ENCODE measurements at places on chromosomes 6 and 20.

GRCh38 chr20:15836634-15837033, 736.6 kb downstream of the KIF16B start:
- no peak for DNase-seq

- no peak for DNase-seq
Observed at GRCh38 chr20:53622247-53623133, 28.9 kb upstream of the ZNF217 start.

DNA sequence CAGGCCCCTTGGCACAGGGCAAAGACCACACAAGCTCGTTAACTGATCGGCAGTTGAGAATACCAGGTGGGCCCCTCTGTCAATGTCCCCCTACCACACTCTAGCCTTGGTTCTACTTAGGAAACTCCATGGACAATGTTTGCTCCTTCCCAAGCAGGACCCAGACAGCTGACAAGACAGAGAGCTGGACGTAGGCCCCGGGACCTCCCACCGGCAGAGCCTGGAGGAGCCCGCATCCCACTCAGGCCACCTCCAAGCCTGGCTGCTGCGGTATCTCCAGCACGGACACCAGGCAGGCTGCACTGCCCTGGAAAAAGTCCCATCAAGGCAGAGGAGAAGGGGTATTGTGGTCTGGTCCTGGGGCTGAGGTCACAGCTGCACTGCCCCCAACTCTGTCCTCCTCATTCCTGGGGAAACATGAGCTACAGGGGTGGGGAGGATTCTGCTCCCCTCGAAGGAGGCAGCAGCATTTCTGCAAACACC, 6.2 kb upstream of the GRM4 start:
- no peak for DNase-seq

GRCh38 chr6:152135755-152136448, 328.4 kb downstream of the ESR1 start:
- no peak for DNase-seq

DNA sequence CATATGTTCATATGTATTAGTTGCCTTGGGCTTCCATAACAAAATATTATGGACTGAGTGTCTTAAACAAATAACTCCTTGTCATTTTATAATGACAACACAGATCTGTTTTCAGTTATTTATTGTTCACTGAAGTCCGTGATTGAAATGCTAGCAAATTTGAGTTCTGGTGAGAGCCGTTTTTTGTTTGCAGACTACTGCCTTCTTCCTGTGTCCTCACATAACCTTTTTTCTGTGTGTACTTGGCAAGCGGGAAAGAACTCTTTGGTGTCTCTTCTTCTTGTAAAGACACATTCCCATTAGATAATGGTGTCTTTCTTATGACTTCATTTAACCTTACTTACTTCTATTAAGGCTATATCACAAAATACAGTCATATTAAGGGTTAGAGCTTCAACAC, 482.9 kb upstream of the EYS start:
- no peak for DNase-seq

- DNase-seq: no peak
Observed at GRCh38 chr6:136201732-136202131, 48.4 kb downstream of the MTFR2 start.

GRCh38 chr20:49420292-49420691, 62.2 kb downstream of the KCNB1 start:
- no peak for DNase-seq

DNA sequence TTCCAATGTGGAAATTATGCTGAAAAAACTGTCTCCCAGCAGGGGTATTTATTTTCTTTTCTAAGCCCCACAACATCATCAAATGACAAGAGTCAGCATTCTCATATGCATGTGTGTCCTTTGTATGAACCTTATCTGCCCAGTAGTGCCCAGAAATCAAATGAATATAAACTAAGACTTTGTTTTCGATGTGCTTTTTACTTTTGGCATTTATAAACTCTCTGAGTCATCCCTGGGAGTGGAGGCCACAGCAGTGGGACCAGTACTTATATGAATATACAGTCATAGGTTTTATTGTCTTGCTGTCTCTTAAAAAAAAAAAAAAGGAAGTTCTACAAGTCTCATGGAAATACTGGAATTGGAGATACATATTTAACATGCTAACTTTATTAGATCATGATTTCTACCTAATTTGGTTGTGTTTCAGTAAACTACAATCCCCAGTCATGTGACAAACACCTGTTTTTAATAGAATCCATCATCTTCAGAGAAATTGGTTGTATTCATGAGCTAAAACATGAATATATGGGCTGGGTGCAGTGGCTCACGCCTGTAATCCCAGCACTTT, 99.2 kb upstream of the TMEM181 start:
- no peak for DNase-seq

DNA sequence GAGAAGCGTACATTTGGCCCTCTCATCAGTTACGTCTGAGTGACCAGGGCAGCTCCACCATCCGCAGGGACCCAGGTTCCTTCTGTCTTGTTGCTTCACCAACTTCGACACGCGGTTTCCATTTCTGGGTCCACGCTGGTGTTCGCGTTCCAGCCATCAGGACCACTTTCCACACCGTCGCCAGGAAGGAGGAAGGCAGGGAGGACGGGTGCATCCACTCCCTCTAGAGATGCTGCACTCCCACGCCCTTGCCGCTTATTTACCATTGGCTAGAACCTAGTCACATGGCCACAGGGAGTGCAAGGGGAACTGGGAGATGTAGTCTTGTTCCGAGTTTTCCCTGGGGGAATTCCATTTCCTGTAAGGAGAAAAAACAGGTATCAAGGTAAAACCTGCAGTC, 33.2 kb upstream of the SNX9 start:
- no peak for DNase-seq

- DNase-seq: no peak
Observed at GRCh38 chr20:11214256-11214840, 540.5 kb upstream of the JAG1 start.

DNA sequence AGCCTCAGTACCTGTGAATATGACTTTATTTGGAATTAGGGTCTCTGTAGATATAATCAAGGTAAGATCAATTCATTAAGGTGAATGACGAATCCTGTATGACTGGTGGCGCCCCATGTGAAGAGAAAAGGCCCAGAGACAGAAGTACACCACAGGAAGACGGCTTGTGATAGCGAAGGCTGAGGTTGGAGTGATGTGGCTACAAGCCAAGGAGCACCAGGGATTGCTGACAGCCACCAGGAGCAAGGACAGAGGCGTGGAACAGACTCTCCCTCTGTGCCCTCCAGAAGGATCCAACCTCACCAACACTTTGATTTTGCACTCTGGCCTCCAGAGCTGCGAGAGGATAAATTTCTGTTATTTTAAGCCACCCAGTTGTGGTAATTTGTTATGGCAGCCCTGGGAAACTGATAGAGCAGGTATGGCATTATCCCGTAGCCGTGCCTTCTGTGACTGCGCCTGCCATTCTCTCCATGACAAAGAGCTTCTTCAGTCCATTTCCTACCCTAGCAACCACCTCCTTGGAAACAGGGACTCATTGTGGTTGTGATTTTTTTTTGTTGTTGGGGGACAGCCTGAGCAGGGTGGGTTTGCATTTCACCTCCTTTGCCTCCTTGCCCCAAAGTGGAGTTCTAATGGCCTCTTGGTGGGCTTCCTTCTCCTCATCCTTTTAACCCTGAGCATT, 29.6 kb downstream of the PTK7 start:
- no peak for DNase-seq

DNA sequence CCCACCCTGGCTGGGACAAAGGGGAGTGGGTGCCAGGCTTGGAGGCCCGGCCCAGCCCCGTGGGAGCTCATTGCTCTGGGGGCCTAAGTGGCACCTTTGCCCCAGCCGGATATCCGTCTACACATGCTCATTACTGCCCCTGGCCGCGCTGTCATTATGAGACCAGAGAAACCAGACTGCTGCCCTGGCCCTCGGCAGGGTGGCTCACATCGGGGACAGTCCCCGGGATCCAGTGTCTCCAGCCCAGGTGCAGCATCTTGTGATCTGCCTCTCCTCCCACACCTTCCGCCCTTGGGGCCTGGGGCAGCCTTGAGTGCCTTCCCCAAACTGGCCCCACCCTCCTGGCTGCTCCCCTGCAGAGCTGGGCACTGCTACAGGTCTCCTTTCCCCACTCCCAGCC, 4.9 kb downstream of the SRMS start:
- DNase-seq: no peak

DNA sequence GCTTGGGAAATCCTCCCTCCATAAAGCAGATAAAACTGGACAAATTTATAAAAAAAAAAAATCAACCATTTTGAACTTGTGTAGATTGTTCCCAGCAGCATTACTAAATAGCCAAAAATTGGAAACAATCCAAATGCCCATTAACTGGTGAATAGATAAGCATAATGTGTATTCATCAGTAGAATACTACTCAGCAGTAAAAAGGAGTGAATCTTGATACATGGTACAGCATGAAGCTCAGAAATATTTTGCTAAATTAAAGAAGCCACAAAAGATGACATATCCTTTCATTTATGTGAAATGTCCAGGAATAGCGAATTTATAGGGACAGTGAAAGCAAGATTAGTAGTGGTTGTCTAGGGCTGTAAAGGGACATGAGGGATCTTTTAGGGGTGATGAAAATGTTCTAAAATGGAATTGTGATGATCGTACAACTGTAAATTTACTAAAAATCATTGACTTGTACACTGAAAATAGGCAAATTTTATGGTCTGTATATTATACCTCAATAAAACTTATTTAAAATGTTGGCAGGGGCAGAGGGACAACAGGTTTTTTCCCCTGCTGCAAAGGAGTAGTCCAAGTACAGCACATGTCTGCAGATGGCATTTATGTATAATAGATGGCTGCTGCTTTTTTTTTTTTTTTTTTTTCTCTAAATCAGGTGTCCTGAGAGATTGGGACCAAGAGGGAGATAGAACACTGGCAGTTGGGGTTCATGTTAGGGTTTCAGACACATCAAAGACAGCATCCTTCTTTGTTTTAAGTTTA, 59.5 kb downstream of the CBFA2T2 start:
- DNase-seq: no peak

- no peak for DNase-seq
Observed at GRCh38 chr20:2261629-2262028, 34.2 kb upstream of the TGM3 start.

DNA sequence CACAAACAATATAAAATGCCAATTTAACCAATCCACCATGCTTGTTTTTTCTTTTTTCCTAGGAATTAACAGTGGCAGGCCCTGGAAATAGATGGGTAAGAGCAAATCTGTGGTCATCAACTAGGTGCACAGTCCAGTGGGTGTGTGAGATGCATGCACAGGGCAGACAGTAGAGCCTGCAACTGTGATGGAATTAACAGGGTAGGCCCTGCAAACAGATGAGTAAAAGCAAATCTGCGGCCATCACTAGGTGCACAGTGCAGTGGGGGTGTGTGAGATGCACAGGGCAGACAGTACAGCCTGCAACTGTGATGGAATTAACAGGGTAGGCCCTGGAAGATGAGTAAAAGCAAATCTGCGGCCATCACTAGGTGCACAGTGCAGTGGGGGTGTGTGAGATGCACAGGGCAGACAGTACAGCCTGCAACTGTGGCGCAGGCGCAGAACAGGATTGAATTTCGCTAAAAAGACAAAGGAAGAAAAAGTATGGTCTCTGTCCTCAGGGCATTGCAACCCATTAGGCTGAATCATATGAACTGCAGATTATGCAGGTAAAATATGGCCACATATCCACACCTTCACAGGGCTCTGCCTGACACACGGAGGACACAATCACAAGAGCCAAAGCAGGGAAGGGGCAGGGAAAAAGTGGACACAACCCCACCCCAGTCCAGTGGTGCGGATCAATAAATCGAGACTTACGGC, 41.0 kb upstream of the IPCEF1 start:
- DNase-seq: no peak

DNA sequence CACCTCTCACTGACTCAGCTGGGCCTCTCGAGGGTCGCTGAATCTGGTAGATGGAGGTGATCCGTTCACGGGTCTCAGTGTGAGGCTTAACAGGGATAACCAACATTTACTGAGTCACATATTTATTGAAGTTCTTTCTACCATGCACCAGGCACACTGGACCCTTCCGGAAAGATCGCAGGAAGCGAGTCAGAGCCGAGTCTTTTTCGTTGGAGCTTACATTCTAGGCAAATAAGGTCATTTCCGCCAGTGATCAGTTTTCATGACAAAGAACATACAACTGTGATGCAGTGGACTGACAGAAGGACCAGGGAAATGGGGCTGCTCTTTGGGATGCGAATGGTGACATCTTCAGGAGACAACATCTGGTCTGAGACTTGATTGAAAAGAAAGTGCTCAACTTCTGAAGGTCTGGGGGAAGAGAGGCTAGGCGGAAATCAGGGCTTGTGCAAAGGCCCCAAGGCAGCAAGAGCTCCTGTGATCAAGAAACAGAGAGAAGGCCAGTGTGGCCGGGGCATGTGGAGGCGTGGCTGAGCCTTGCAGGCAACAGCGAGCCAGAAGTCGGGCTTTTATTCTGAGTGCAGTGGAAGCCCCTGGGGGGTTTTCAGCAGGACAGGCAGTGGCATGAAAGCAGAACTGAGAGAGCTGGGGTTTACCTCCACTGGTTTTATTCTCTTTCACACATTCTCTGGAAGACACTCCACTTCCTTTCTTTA, 56.7 kb downstream of the APCDD1L start:
- no peak for DNase-seq

- DNase-seq: peak; percentile 12
Observed at GRCh38 chr20:5919626-5920544, 30.4 kb downstream of the TRMT6 start.

GRCh38 chr20:46695892-46696291, 6.6 kb upstream of the TP53RK start:
- DNase-seq: no peak

DNA sequence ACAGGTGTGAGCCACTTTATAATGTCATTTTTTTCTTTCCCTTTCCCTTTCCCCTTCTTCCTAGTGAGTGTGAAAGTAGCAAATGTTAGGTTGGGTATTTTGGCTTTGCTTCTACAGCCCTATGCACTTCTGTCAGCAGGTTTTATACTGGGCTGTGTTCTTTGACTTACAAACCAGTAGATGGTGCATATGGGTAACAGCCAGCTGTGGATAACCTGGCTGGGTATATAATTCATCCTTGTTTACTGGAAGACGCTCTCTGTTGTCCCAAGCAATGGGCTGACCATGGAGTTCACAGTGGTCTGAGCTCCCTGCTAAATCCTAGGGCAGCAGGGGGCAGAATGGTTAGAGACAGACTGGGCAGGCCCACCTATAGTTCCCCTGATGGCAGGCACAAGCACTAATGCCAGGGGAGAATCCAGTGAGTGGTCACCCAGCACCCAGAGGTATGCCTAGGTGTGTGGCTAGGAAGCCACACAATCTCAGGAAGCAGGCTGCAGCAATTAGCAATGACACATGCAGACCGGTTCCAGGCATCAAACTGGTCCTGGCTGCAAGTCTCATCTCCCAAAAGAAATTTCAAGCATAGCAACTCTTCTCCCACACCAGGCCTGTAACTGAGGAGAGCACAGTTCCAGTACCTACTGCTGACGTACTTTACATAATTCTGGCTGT, 592.7 kb upstream of the MAN1A1 start:
- DNase-seq: no peak

Data from activated naive CD4-positive, alpha-beta T cell treated with anti-CD3 and anti-CD28 coated beads for 36 hours (primary cell).